ENCODE measurements at places on chromosomes 4 and X. TPM values are rescaled to one million over a fixed set of nuclear protein-coding genes. Genes with fewer than 3 reads are reported as not detected.

GRCh38 chr4:162943263-162943662 is 223.4 kb downstream of the NAF1 start:
- no peak for DNase-seq

LONRF3 gene
- 6.6 TPM for total RNA-seq

- DNase-seq, result no peak
Measured at GRCh38 chr4:85965529-85965928, 394.3 kb downstream of the MAPK10 start.

UGT2B15 gene
- total RNA-seq, result not detected

IL21 gene
- total RNA-seq, result not detected

GRCh38 chrX:130343411-130343810 is 3.7 kb downstream of the SLC25A14 start:
- no peak for DNase-seq

DNA sequence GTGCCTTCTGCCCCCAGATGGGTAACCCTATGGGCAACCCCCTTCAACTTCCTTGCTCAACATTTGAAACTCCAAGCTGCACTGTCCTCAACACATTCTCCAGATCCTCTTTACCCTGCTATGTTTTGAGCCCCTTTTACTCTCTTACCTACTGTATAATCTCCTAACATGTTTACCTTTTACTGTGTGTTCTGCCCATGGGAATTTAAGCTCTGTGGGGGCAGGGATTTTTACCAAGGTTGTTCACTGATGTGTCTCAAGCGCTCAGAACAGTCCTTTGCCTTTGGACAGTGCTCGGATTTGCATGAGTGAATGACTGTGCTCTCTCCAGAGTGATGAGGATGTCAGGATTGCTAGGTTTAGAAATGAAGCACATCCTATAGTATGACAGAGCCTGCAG is 53.2 kb downstream of the SORBS2 start:
- DNase-seq, result no peak

All from ovary (tissue), 10 donors.